ENCODE measurements at places on chromosomes 2 and 18. TPM values are rescaled to one million over a fixed set of nuclear protein-coding genes. Genes with fewer than 3 reads are reported as not detected.

DNA sequence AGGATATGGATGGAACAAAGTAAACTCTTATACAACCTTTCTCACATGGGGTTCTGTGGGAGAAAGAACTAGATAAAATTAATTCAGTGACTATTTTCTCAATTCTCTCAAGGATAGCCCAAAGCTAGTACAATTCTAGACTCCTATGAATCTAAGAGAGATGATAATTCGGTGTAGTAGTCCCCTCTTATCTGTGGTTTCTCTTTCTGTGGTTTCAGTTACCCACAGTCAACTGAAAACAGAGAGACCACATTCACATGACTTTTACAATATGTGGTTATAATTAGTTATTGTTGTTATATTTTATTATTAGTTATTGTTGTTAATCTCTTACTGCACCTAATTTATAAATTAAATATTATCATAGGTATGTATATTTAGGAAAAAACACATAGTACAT lies 53.5 kb upstream of the C2orf15 start:
- no peak for DNase-seq

Gene MBP
- polyA plus RNA-seq = 14.3 TPM

DNA sequence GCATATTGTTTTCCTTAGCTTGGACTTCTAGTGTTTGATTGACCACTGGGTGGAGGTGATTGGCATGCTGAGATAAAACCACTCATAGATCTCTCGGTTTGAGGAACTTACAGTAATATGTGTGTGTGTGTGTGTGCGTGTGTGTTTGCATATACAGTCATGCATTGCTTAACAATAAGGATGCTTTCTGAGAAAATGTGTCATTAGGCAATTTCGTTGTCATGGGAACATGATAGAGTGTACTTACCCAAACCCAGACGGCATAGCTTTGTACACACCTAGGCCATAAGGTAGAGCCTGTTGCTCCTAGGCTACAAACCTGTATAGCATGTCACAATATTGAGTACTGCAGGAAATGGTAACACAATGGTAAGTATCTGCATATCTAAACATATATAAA lies 167.3 kb downstream of the NYAP2 start:
- DNase-seq = no peak

Gene CHST9
- 3.9 TPM for polyA plus RNA-seq

DNA sequence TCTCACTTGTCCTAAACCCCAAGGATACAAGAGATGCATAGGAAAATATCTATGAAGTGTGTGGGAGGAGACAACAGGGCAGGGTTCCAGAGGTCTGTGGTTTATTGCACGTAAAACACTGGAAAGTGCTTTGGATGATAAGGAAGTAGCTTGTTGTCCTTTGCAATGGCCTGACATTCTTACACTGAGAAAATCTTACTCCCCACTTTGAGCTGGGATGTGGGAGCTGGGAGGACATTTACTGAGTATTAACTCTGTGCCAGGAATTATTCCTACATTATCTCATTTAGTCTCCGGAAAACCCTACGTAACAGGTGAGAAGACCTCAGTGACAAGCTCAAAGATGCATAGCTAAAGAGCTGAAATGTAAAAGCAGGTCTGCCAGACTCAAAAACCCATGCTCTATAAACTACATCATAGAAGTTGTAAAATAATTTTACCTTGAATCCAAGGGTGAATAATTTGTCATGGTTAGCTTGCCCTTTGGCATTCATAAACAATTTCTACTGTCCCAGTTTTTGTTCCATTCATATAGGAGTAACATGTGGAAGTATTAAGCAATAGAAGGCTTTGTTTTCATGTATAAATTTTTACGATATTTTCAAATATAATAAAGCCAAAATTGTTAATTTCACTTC lies 9.2 kb upstream of the GALNT3 start:
- no peak for DNase-seq

DNA sequence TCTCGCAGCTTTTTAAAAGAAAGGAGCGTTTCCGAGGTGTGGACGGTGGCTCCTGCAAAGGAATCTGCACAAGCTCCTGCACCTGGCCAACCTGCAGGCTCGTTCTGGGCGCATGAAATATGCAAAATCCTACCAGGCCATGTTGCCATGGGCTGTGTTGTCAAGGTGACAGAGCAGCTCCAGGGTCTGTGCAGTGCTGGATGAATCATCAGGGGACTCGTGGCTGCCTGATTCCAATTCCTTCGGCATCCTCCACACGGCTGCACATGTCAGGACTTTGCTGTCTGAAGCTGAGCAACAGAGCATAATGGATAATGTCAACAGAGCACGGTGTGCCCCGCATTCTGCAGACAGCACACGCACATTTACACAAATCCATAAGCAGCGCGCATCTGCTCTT lies 120.5 kb downstream of the EIPR1 start:
- DNase-seq = no peak

Measured in pancreas (tissue), 10 donors.